ENCODE measurements at places on chromosomes 5 and 9.

DNA sequence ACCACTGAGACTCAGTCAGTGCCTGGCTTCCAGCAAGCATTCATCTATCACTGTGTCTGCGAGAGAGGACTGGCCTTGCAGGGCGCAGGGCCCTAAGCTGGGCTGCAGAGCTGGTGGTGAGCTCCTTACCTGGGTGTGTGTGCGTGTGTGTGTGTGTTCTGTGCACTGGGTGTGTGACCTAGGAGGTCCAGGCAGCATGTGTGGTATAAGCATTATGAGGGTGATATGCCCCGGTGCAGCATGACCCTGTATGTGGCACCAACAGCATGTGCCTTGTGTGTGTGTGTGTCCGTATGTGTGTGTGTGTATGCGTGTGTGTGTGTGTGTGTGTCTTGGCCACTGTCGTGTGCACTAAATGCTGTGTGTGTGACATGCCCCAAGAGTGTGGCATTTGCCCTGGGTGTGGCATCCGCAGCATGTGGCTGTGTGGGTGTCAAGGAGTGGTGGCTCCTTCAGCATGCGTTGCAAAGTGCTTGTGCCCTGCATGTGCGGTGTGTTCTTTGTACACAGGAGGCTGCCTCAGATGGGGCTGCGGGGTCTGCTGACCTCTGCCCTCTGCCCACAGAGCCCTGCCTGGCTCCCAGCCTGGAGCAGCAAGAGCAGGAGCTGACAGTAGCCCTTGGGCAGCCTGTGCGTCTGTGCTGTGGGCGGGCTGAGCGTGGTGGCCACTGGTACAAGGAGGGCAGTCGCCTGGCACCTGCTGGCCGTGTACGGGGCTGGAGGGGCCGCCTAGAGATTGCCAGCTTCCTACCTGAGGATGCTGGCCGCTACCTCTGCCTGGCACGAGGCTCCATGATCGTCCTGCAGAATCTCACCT lies 3.3 kb downstream of the FGFR4 start:
- DNase-seq, result no peak

DNA sequence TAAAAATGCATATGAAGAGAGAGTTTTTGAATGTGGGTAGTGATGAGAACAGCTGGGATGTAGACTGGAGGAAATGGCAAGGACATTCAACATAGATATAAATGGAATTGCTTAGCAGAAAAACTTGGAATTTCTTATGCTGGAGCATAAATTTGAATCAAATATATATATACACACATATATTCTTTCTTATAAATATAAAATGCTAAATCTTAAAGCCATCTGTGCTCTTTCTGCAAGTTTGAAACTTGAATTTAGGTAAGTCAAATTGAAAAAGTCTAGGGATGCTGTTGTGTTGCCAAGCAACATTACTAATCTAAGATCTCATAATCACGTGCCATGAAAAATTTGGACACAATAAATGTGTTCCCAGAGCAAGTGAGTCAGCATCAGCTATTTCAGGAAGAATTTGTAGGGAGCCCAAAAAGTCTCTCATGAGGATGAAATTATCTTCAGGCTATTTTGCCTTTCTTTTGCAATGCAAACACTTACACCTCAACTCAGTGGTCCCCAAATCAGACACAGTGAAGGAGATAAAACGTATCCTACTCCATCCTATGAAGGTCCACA lies 58.4 kb upstream of the ALDH1A1 start:
- DNase-seq, result no peak

DNA sequence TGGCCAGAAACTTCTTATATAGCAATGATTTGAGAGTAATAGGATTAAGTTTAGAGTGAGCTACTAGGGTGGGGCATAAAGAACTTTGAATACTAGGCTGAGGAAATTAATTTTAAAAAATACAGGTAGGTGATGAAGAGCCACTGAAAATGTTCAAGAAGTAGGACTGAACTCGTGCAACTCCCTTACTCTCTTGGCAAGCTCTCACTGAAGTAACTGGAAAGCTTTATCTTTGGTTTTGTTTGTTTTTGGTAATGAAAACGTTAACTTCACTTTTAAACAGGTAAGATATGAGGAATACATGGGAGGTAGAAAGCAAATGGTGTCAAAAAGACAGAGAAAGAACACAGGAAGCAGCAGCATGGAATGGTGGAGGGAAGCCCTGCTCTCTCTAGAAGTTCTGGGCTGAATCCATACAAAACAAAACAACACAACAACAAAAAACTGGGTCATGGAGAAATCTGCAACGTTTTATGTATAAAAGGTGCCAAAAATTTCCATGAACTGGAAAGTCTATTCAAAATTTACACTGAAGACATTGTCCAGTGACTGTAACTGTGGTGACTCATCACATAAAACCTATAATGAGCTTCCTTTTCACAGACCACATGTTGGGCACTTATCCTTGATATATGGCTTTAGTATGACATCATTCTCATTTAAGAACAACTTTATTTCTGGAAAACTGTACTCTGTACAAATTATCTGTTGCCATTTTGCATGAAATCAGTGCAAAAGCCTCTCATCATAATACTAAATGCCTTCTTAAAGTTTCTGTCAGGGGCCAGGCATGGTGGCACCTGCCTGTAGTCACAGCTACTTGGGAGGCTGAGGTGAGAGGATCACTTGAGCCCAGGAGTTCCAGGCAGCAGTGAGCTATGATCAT lies 91.2 kb upstream of the CHD1 start:
- DNase-seq, result no peak

DNA sequence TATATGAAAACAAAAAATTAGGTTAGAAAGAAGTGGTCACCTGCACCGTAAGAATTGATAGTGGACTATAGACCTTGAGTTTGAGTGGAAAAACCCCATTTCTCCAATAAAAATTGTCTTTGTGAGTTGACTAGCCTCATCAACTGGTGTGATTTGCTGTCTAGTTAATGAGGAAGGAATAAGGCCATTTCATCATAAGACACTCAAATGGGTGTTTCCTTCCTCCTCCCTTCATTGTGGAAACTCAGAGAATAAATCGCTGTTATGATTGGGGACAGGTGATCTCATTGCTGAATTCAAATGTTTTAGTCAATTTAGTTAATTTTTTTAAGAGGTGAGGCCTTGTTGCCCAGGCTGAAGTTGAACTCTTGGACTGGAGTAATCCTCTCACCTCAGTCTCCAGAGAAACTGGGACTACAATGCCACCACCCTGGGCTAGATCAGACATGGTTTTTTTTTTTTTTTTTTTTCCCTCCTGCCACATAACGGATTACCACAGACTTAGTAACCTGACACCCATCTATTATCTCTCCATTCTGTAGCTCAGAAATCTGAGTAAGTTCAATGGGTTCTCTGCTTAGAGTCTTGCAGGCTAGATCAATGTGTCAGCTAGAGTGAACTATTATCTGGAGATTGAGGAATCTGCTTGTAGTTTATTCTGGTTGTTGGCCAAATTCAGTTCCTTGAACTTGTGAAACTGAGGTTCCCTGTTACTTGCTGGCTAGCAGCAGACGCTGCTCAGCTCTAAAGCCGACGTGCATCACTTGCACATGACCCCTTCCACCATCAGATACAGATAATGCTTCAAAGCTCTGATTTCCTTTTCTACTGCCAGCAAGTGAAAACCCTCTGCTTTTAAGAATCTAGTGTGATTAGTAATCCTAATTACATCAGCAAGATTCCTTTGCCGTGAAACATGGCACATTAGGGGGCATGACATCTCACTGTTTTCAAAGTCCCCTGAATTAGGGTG lies 663.8 kb upstream of the CDH9 start:
- no peak for DNase-seq

GRCh38 chr5:106510321-106510720 lies 1160.4 kb downstream of the EFNA5 start:
- DNase-seq, result no peak

GRCh38 chr9:75116306-75116705 lies 28.0 kb downstream of the OSTF1 start:
- DNase-seq, result no peak

- DNase-seq, result no peak
Observed at GRCh38 chr9:113513536-113513935, 50.0 kb downstream of the RGS3 start.

DNA sequence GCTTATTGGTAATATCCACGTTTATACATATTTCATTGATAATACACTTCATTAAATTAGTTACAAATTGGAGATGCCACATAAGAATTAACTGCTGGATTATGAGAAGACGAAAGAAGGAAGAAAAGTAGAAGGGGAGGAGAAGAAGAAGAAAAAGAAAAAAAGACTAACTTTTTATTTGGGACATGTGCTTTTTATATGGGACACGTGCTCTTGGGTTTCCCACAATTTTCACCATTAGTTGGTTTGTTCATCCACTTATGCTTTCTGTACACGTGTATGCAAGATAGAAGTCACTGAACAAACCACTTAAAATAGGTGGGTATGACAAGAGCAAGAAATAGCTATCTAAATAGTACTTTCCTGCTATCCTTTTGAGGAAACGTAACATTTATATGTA lies 98.6 kb downstream of the MRPS30 start:
- no peak for DNase-seq

DNA sequence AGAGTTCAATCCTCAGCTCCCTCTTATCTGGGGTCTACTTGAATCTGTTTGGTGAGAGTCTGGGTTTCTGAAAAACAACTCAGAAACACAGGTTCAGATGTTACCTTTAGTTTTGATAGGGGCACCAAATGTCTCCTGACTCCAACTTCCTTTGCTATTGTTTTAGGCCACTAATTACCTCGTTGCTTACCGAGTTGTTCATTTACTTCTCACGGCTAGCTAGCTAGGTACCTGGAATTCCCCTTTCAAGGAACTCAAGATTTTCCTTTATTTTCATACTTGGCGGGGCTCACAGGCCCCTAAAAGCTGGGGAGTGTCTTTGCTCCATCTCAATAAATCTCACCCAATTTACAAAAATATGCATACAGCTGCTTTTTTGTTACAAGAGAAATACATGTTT lies 111.4 kb downstream of the SLC28A3 start:
- no peak for DNase-seq

DNA sequence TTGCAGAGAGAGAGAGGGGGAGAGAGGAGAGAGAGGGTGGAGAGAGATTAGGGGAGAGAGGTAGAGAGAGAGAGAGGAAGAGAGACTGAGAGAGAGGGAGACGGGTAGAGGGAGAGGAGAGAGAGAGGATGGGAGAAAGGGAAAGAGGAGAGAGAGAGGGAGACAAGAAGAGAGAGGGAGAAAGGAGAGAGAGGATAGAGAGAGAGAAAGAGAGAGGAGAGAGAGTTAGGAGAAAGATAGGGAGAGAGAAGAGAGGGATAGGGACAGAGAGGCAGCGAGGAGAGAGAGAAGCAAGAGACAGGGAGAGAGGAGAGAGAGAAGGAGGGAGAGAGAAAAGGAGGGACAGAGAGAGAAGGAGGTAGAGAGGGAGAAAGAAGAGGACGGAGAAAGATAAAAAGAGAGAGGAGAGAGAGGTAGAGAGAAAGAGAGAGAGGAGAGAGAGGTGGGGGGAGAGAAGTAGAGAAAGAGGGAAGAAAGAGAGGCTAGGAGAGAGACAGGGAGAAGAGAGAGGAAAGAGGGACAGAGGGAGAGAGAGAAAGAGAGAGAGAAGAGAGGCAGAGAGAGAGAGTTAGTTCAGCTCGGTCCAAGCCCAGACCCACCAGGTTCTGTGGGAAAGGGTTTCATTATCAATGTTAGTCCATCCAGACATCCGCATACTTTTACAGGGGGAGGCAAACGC lies 399.3 kb downstream of the ZSWIM6 start:
- DNase-seq, result no peak

DNA sequence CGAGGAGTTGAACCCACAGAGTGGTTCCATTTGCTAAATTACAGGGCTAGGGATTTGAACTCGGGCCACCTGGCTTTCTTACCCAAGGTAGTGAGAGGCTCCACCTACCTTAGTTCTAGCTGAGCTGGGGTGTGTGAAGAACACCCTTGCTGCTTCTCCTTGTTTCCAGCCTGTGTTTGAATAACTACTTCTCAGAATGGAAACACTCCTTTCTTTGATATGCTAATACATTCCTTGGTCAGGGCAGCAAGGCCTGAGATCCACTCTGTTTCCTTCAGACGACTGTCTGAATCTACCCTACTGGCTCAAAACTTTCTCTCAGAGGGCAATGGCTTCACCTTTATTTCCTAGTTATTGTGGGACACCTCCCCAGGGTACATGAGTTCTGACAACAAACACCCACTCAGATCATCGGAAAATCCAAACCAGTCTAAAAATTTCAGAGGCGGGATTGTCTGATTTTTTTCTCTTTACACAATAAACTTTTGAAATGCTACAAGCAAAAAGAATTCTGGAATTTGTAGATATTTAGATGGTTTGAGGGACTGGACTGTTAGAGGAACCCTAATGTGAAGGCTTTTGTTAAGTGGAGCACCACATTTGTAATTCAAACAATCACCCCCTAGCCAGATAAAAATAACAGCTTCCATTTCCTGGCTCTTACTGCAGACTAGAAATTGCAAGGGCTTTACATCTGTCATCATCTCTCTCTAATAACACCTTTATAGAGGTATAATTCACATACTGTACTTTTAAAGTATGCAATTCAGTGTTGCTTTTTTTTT lies 4.0 kb upstream of the ATP6V1G1 start:
- DNase-seq, result no peak

GRCh38 chr5:126676195-126676624 lies 75.5 kb downstream of the PHAX start:
- peak; percentile 51 for DNase-seq

GRCh38 chr5:116517488-116517887 lies 57.1 kb downstream of the SEMA6A start:
- no peak for DNase-seq

GRCh38 chr9:137295238-137295811 lies 6.7 kb downstream of the NRARP start:
- no peak for DNase-seq

Data from activated CD8-positive, alpha-beta memory T cell treated with anti-CD3 and anti-CD28 coated beads for 4 hours (primary cell).